ENCODE measurements at places on chromosomes 4 and X.

DNA sequence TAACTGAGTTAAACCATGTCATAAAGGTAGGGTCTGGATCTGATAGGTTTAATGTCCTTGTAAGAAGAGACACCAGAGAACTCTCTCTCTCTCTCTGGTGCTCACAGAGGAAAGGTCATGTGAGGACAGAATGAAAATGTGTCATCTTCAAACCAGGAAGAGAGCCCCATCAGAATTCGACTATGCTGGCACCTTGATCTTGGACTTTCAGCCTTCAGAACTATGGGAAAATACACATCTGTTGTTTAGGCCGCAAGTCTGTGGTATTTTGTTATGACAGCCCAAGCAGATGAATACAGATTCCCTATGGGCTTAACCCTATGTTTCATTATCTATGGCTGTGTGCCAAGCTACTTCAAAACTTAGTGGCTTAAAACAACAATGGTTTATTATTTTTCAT, 105.5 kb upstream of the DDIT4L start:
- no peak for DNase-seq

DNA sequence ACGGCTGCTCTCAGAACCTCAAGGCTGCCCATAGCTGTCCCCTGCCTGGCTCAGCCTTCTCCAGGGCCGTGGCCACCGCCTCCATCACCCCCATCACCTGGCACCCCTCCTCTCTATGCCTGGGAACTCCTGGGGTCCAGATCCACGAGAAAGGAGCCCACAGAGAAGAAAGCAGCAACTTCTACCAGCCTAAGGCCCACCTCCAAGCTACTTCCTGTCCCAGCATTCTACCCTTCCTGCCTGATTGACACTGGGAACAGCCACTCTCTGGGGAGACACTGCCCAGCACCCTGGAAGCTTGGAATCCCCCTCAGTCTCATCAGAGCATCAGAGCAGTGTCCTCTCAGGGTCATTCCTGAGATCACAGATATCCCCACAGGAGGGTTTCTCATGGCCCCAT, 36.9 kb upstream of the PROM1 start:
- DNase-seq = no peak

GRCh38 chrX:109987884-109988283, 15.0 kb upstream of the TMEM164 start:
- DNase-seq = no peak

- no peak for DNase-seq
Measured at GRCh38 chr4:90946945-90947344, 819.8 kb downstream of the CCSER1 start.

DNA sequence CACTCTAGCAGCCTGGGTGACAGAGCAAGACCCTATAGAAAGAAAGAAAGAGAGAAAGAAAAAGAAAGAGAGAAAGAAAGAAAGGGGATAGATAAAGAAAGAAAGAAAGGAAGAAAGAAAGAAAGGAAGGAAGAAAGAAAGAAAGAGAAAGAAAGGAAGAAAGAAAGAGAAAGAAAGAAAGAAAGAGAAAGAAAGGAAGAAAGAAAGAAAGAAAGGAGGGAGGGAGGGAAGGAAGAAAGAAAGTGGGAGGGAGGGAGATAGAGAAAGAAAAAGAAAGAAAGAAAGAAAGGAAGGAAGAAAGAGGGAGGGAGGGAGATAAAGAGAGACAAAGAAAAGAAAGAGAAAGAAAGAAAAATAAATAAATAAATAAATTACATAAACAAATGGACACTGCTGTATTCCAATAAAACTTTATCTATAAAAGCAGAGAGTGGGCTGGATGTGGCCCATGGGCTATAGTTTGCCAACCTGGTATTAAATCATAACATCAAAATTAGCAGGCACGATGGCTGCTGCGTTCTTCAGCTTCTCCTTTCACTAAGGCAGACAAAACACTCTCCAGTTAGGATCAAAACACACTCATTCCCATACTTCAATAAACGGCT, 165.0 kb downstream of the ZNF674 start:
- no peak for DNase-seq

DNA sequence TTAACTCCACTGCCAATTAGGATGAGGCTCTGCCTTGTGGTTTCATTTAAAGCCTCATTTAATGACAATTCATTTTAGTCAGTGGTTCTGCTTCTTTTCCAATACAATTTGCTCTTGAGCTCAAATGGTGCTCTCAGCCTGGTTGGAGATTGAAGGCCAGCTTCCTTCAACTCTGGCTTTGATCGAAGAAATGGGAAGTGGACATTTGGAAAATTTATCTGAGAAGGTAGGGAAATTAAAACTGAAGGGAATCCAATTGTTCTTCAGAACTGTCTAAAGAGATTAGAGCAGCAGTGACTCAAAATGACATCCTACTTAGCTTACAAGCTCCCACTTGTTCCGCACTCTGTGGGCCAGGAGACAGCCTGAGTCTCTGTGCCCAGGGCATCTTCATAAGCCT, 206.8 kb downstream of the SMARCA1 start:
- no peak for DNase-seq

GRCh38 chr4:77501240-77501639, 104.4 kb upstream of the CXCL13 start:
- no peak for DNase-seq

DNA sequence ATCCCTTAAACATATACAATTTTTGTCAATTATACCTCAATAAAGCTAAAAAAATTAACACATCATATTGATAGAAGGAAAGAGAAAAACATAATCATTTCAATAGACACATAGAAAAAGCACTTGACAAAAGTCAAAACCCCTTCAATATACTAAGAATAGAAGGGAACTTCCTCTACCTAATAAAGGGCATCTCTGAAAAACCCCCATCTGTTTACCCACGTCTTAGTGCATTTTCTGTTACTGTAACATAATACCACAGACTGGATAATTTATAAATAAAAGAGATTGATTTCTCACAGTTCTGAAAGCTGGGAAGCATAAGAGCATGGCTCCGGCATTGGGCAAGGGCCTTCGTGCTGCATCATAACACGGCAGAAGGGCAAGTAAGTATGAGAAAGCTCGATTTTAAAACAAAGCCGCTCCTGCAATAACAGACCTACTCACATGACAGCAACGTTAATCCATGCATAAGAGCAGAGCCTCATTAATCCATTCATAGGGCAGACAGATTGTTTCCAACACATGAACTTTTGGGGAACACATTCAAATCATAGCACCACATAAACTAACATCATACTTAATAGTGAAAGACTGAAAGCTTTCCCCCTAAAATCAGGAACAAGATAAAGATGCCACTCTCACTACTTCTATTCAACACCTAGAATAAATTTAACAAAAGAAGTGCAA, 15.7 kb downstream of the STEEP1 start:
- DNase-seq = no peak

- no peak for DNase-seq
Measured at GRCh38 chrX:11575332-11575731, 90.4 kb downstream of the ARHGAP6 start.

DNA sequence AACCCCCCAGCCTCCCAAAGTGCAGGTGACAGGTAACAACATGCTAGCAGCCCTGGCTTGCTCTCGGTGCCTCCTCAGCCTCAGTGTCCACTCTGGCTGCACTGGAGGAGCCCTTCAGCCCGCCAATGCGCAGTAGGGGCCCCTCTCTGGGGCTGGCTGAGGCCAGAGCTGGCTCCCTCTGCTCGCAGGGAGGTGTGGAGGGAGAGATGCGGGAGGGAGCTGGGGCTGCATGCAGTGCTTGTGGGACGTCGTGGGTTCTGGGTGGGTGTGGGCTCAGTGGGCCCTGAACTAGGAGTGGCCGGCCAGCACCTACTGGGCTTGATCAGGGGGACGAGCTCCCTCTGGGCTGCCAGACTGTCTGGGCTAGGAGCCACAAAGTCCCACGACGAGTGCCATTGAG, 14.4 kb downstream of the C4orf46 start:
- no peak for DNase-seq

DNA sequence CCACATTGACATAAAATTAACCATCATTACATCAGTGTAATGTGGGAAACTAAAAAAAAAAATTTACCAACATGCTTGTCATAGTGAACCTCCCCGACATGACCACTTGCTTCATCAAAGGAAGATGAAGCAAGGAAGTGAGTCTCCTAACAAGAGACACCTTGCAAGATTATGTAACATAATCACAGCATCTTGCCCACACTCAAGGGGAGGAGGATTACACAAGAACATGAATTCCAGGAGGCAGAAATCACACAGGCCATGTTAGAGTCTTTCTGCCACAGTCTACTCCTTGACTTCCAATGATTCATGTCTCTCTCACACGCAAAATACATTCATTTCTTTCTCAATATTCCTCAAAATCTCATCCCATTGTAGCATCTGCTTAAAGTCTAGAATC, 93.3 kb downstream of the AKAP4 start:
- no peak for DNase-seq

DNA sequence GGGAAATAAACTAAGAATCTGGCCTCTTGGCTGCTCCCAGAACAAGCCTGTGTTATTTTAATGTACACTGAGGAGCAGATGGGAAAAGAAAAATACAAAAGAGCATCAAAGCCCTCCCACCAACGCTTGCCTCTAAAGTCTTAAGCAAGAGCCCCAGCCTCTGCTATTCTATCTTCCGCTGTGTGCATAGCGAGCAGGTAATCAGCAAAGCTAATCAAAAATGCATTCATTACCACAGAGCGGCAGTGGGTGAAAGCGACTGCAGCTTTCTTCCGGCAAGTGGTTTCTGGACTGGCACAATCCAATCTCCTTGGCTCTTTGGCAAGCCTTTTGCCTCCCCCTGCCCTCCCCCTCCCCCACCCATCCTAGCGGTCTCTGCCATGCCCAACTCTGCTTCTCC, 13.5 kb upstream of the GRIA3 start:
- DNase-seq = no peak

DNA sequence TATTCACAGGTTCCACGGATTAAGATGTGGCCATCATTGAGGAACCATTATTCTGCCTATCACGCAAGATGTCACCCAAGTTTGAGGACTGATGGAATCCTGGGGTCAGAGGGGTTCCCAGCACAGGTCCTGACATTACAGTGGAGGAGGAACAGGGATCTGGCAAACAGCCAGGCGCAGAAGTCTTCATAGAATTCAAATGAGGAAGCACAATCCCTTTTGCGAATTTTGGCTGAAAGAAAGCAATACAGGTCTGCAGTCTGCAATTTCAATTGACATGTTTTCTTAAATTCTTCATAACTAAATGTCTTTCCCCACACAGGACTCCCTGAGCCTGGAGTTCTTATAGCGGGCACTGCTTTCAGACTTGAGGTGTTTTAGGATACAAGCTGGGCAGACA, 14.5 kb downstream of the DOCK11 start:
- DNase-seq = no peak

GRCh38 chr4:55947912-55948725, 626 bp upstream of the CEP135 start:
- no peak for DNase-seq

- no peak for DNase-seq
Measured at GRCh38 chrX:68894513-68895340, 65.9 kb downstream of the EFNB1 start.

DNA sequence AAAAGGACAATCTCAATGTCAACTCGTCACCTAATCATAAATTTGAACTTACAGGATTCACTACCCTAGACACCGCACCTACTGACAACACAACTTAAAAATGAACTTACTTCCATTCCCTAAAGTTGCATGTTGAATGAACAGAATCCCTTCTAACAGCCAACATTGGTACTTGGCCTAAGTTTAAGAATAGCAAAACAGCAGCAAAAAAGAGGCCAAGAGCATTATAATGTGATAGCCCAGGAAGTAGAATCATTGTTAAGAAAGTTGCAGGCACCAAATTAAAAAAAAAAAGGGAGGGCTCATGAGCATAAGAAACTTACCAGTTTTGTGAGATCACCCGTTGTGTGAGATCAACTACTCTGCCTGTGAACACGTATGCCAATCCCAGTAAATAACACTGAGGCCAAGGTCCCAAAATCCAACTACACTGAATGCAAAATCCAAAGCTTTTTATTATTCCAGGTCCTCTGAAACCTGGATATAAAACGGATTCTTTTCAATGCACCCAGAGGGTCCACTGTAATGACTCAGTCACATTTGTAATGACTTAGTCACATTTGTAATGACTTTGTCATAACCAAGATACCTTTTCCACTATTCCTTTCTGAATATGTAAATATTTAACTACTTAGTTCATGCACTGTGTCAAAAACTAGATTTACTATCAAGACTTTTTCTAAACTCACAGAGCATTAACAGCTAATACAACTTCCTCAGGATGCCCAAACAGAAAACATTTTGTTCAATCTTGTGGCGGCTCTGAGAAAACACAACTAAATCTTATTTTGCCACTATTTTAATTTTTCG, 6.8 kb downstream of the HNRNPDL start:
- DNase-seq = no peak

- DNase-seq = no peak
Measured at GRCh38 chrX:134949271-134949670, 41.5 kb upstream of the SMIM10 start.

DNA sequence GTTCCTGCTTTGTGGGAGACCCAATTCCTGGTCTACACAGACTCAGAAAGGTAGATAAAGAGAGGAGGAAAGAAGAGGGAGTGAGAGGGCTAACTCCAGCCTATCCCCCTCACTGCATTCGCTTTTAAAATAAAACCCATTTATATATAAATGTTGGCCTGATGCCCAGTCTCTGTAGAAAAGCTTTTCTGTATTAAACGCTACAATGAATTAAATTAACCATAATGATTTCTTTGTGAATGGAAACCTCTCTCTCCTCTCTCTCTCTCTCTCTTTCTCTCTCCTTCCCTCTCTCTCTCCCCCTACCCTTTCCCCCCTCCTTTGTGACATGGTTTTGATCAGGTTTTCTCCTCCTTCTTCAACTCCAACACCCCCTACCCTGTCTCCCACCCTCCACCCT, 34.8 kb downstream of the PJA1 start:
- no peak for DNase-seq

DNA sequence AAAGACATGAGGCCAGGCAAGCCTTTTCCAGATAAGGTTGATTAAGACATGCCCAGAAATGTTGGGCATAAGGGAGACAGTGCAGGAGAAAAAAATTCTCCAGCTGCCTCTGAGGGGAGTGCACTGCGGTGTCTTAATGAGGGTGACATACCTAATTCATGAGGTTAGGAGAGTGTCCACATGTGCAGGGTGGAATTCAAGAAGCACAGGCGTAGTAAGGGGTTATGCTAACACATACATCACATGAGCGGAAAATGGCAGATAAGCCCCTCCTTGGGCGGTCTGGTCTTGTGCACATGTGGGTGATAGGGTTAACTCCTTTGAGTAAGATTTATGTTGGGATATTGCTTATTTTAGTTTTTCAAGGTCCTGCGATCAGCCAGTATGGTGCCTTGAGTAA, 122.4 kb downstream of the PHKA2 start:
- DNase-seq = no peak

DNA sequence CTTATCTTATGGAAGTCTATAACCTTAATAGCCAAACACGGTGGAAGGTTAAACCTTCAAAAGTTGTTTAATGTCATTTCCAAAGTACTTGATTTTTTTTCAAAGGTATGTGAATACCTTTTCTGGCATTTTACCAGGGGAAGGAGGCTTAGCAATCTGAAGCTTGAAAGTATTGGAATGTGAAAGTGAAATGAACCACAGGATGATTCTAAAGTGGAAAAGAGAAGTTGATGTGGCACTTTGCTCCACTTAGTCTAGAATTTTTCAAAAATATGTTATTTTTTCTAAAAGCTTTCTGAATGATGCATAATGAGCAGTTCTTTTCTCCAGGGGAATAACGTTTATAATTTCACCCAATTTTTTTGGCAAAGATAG, 19.2 kb downstream of the PI4K2B start:
- DNase-seq = no peak

- DNase-seq = no peak
Measured at GRCh38 chr4:151887816-151888180, 127.0 kb upstream of the GATB start.

Data from stimulated activated CD4-positive, alpha-beta T cell treated with anti-CD3 and anti-CD28 coated beads, Interleukin-1b, Interleukin-23, amount 100 ng/mL, for 1 hour (primary cell).